ENCODE measurements at places on chromosomes 4 and X.

DNA sequence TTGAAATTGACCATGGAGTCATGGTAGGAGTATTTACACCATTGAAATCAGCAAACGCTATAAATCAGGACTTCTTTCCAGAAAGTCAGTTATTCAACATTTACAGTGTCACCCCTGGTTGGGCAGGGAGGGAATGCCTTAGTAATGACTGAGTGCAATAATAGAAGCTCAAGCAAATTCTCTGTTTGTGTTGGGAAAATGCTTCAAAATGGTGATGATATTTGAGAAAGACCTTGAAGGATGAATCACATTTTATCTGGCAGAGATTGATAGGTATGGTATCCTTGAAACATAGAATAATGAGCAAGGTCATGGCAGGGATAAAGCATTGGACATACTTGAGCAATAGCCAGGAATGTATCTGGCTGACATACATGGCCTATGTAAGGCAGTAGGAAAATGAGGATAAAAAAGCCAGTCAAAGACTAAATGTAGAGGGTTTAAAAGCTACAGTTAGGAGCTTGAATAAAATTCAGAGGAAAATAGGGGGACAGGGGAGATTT, 248.7 kb downstream of the FMR1NB start:
- DNase-seq, result no peak

GRCh38 chr4:54169176-54169575, 59.9 kb upstream of the PDGFRA start:
- DNase-seq, result no peak

- no peak for DNase-seq
Measured at GRCh38 chr4:84166486-84166885, 332.6 kb downstream of the NKX6-1 start.

- no peak for DNase-seq
Measured at GRCh38 chr4:119011607-119011988, 122.9 kb downstream of the SYNPO2 start.

GRCh38 chr4:176054942-176055341, 10.7 kb upstream of the WDR17 start:
- no peak for DNase-seq

DNA sequence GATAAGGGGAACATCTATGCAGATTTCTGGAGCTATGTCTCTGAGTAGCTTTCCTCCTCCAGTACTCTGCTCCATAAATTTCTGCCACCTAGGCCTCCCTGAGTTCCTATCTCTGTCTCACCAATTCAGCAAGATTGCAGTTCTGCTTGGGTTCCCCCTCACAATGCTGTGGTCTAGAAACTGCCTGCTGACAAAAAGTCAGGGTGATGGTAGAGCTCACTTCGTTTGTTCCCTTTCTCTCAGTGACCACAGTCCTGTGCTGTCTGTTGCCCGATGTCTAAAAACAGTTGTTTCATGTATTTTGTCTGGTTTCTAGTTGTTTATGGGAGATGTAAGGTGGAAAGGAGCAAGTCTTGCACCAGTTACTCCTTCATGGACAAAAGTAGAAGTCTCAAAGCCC, 41.1 kb downstream of the AMMECR1 start:
- DNase-seq, result no peak

- DNase-seq, result no peak
Measured at GRCh38 chr4:8792491-8792890, 79.1 kb downstream of the HMX1 start.

DNA sequence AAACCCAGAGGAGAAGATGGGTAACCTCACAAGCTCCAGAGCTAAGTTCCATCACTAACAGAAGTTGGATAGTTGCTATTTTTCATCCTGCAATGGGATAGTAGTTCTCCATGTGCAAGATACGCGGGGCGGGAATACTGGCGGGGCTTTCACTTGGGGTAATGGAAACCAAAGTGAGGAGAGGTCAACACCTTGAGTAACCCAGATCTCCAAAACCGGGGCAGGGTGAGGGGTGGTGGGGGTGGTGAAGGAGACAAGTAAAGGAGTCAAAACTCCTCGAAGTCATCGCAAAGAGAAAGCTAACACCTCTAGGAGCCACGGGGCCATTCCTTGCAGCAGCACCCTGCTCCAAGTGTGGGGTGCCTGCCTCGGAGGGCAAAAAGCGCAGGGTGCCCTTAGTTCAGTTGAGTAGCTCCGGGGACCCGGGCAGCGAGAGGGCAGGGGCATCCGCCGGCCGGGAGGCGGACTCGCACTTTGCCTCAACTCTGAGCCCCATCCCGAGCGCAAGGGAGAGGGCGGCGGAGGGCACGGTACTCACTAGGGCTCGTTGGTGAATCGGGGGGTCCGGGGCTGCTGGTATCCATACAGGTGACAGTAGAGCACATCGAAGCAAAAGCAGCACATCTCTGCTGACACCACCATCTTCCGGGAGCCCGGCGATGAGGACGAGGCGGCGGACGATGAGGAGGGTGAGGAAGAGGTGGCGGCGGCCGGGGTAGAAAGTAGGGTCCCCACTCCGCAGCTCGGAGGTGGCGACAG, 645 bp downstream of the AMMECR1 start:
- DNase-seq, result peak; percentile 4

DNA sequence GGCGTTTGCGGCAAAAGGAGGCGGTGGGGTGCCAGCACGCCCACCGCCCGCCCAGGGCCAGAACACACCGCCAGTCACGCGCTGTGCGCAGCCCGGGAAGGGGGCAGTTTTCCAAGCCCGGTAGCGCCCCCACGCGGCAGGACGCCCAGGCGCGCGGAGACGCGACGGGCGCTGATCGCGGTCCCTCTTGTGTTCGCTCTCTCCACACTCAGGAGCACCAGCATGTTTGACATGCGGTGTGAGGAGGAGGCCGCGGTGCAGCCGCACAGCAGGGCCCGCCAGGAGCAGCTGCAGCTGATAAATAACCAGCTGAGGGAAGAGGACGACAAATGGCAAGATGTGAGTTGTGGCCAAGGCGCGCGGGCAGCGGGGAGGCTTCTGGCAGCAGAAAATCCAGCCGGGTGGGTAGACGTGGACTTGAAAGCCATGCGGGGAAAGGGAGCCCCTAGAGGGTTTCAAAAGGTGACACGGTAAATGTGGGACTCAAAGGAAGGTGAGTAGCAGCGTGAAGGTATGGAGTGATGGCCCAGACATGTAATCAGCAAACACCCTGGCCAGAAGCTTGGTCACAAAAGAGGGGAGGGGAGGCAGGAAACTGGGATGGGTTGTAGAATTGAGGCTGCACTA, 104.1 kb downstream of the PHOX2B start:
- peak; percentile 79 for DNase-seq

GRCh38 chr4:175412746-175413145, 399.3 kb downstream of the GPM6A start:
- no peak for DNase-seq

DNA sequence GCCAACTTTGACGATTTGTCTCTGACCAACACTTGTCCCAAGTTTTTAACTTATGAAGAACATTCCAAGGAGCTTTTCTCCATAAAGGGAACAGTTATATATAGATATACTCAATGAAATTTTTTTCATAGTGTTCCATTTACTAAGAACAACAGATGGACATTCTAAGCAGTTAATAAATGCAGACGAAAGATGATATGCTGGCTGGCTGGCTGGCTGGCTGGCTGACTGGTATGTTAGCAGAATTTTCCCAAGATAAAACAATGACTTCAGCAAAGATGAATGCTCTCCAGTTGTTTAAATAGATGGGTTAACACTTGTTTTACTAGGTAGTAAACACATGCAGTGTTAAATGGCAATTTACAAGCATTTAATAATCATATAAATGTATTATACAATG, 62.2 kb downstream of the SPANXN3 start:
- no peak for DNase-seq

GRCh38 chrX:134935276-134935675, 55.5 kb upstream of the SMIM10 start:
- no peak for DNase-seq

DNA sequence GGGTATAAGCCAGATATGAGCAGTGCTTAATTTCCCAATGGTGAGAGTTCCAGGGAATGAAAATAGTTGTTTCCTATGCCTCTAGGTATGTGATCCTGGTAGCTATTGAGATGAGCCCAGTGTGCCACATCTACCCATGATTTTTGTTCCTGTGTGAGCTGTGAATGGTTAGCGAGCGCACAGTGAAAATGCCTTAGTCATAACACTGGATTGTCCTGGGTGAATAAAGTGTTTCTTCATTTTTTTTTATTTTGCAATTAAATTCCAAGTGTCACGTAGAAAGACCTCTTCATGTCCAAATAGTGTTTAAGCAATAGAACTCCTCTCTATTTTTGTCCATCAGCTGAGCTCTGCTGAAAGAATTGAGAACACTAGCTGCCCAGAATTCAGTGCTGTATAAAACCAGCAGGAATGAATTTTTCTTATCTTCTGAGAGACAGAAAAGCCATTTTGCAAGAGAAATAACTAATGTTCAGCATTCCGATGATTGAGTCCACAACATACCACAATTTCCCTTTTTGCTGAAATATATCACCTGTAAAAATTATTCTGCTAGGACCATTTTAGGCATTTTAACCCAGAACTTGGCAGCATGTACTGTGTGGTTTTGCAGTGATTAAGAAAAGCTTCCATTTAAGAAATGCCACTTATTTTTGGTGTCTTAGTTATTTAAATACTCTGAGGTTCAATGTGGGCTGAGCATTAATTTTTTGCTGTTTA, 5.6 kb downstream of the MAOA start:
- no peak for DNase-seq

DNA sequence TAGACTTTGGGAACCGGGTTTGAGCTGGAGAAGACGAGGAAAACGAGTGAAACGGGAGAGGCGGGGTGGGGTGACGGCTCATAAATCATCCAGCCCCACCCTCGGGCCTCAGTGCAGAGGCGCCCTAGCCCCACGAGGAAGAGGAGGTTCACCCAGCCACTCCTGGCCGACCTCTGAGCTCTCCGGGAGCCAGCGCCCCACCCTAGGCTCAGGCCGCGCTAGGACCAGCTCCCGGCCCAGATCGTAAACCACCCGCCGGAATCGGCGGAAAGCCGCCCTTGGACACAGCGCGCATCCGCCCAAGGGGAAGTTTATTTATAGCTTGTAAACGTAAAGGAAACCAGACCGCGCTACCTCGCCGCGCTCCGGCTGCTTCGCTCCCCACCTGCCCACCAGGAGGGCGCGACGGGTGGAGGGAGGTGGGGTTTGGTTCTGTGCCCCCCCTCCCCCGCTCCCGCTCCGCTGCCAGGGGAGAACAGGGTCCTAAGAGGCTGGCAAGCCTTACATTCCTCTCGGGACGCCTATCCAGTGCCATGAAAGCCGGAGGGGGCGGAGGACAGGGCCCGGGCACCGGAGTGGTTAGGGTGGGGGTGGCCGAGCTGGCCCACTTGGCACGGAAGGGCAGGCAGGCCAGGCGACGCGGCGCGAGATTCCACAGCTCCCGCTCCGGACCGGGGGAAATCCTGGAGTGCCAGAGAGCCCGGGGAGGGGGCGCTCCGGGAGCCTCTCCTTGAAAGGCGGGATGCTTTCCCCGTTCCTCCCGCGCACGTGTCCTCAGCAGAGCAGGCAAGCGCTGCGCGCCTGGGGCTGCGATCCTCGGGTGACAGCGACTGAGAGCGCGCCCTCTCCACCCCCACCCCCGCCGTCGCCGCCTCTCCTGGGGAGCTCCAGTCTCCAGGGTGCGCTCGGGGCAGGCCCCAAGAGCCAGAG, 84.2 kb downstream of the BCOR start:
- peak; percentile 69 for DNase-seq

DNA sequence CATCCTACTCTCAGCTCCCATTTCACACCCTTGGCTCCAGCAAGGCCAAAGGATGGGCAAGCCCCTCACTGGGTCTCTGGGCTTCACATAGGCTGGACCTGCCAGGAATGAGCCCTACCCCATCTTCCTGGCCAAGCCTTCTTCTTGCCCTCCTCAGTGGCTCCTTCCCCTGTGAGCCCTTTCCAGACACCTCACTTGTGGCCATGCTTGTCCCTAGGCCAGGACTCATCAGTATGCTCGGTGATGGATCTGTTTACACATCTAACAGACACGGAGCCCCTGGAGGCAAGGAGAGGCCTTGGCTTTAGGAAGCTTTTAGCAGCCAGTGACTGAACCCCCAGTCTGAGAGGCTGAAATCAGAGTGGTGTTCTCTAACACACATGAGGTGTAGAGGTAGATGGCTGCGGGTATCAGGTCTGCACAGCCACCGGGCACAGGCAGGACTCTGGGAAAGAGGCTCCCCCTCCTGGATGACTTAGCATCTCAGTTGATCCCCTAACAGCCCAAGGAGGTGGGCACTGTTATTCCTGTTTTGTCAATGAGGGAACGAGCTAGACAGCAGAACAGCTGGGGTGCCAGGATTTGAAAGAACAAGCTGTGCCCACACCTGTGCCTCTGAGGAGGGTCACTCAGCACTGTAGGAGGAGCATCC, 44.8 kb downstream of the PPP2R2C start:
- DNase-seq, result no peak

DNA sequence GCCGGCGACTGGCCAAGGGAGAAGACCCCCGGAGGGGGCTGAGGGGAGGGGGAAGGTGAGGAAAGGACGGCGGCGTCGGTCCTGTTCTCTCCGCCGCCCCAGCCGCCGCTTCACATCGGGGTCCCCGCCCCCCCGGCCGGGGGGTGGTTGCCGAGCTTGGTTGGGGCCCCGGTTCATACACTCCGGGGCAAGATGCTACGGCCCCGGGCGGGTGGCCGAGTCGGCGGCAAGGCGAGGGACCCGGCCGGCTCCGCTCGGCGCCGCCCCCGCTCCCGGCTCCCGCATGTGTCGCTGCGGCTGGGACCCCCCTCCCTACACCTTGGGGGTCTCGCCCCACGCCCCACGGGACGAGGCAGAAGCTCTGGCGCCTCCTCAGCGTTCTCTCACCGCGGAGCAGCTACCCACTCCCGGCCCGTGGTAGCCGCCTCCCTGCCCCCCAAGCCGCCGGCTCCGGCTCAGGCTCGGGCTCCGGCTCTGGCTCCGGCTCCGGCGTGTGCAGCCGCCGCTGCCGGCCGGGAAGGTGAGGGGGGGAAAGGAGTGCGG, 461 bp downstream of the FBXW7 start:
- no peak for DNase-seq

DNA sequence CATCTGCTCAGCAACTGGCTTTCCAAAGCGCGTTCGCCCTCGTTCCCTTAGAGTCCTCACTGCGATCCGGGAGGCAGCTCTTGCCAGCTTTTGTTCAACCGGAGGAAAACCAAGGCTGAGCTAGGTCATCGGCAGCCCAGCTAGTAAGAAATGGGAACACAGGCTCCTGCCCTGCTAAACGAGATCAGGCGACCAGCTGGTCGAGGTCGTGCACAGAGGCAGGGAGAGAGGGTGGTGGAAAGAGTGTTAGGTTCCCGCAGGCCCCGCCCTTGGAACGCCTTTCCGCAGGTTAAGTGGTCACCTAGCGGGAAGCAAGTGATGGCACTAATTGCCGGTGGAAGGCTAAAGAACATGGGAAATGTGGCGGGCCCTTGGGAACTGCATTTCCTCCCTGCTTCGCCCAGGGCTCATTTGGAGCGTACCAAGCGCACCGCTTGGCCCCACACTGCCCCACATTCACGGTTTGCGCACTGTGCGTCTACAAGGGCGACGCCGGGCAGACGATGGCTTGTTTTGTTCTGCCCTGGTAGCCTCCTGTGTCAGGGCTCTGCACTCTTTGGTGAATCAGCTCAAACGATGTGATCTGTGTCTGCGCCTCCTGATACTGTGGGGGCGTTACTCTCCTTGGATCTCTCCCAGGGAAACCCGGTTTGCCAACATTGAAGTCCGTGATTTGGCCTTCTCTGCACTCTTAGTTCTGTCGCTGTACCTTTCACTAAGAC, 7.2 kb upstream of the PRDM8 start:
- DNase-seq, result no peak
